RKO (cell line): ENCODE measurements at places on chromosomes 2 and 18.

DNA sequence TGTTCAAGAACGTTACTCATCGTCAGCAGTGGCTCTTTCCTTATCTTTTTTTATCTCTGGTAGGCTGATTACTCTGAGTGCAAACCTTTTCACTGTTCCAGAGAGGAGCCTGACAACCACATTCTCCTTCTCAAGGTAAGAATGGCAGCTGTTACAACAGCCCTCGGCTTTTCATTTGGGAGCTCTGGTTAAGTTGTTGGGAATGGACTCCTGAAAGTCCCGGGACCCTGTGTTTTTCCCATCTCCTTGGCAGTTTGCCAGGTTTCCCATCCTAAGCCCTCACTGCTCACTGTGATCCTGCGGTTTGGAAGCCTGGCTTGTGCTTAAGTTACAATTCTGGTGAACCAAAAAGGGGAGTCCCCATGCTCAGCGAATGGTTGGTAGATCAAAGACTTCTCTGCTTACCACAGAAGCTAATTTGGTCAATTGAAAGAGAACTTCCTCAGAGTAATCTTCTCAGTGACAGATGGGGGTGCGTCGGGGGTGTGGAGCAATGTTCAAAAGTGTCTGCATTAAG is 122.3 kb downstream of the LYPD6B start:
- DNase-seq: no peak

DNA sequence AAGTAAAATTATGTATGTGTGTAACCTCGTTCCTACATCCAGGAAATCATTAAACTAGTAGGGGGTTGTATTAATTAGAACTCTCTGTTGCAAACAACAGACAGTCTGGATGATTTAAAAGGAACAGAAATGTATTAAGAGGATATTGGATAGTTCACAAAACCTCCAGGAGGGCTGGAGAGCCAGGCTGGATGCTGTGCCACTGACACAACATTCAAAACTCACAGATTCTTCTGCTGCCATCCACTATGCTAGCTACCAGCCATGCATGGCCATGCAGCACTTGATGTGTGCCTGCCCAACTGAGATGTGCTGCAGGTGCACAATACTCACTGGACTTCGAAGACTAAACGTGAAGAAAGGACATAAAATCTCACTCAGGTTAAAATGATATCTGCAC is 48.2 kb upstream of the SH3RF3 start:
- DNase-seq: no peak

DNA sequence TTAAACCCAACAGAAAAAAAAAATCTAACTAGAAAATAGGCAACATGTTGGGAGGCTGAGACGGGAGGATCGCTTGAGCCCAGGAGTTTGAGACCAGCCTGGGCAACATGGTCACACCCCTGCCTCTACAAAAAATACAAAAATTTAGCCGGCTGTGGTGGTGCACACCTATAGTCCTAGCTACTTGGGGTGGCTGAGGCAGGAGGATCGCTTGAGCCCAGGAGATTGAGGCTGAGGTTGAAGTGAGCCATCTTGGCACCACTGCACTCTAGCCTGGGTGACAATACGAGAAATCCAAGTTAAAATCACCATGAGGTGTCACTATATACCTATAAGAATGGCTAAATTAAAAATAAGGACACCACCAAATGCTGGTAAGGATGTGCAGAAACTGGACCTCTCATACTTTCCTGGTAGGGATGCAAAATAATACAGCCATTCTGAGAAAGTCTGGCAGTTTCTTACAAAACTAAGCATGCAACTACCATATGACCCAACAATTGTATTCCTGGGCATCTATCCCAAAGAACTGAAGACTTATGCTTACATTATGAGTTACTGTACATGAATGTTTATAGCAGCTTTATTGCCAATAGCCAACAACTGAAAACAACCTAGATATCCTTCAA is 2.2 kb downstream of the SEPTIN10 start:
- peak; percentile 75 for DNase-seq

- DNase-seq: no peak
Measured at GRCh38 chr18:60929966-60930365, 403.3 kb upstream of the CDH20 start.

DNA sequence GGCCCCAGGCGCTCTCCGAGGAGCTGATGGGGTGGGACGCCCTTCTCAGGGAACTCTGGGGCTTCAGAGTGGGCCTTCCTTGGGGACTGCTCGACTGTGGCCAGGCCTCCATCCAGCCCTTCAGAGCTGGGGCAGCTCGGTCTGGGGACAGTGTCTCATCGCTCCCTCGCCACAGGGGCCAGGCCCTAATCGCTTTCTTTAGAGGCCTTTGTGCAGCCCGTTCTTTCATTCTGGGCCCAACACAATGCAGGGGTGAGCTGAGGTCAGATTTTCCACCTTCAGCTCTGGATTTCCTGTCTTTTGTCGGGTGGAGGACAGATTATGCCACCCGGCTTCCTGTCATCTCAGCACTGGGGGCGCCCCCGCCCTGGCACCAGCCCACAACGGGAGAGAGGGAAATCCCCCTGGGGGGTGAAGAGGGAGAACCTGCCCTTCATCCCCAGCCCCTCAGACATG is 25.2 kb downstream of the MYCN start:
- DNase-seq: no peak

GRCh38 chr2:48943436-48943835 is 187.9 kb upstream of the LHCGR start:
- no peak for DNase-seq

GRCh38 chr2:78585871-78586270 is 439.6 kb upstream of the REG3G start:
- DNase-seq: no peak

DNA sequence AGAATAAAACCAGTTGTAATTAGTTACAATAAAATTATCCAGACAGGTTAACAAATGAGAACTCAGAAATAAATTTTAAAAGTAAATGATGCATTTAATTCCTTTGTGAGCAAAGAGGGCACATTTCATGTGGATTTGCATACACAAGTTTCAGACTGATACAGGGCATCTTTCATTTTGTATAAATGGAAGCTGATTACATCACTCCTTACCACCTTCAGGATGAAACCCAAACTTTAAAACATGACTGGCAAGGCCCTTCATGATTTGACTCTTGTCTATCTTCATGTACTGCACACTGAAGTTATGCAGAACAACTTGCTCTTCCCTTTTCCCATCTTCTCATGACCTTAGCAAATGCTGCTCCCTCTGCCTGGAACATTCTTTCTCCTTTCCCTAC is 26.9 kb downstream of the EFEMP1 start:
- DNase-seq: no peak

- no peak for DNase-seq
Measured at GRCh38 chr2:46569061-46569560, 89.7 kb downstream of the TMEM247 start.
